ENCODE measurements at places on chromosomes 2 and 18.
A peak's percentile ranks its signal among the peaks of the same experiment; 100 is the strongest.

GRCh38 chr2:162890690-162891311, 52.2 kb upstream of the KCNH7 start:
- peak; percentile 65 for DNase-seq

DNA sequence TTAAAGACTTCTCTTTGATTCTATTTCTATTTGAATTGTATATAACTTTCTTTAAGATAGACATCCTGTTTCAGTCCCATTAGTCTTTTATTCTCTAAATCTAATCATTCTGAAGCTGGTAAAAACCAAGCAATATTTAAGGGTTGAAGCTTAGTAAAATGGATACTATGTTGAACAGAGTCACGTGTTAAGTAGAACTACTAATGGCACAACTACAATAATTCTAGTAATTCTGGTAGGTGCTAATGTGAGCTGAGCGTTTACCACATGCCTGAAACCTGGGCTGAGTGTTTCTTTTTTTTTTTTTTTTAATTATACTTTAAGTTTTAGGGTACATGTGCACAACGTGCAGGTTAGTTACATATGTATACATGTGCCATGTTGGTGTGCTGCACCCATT, 8.9 kb upstream of the AFF3 start:
- DNase-seq = no peak

DNA sequence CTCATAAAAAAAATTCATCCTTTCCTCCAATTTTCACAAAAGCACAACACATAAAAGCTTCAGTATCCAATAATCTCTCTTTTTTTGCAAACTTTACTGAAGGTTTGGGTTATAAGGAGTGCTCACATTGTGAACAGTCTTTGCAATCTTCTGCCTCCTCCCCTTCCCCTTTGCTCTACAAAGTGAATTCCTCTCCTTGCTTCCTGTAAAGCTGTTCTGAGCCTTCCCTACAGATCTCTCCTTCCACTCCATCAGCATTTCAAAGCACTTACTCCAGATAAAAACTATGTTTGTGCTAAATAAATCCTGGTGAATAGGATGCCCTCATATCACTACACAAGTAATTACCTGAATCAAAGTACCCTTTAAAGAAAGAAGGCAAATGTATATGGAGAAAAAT, 4.6 kb upstream of the PDK1 start:
- DNase-seq = no peak

GRCh38 chr2:131112529-131112928, 7.4 kb downstream of the PLEKHB2 start:
- DNase-seq = peak; percentile 20

GRCh38 chr2:105775809-105776559, 31.3 kb downstream of the NCK2 start:
- no peak for DNase-seq

DNA sequence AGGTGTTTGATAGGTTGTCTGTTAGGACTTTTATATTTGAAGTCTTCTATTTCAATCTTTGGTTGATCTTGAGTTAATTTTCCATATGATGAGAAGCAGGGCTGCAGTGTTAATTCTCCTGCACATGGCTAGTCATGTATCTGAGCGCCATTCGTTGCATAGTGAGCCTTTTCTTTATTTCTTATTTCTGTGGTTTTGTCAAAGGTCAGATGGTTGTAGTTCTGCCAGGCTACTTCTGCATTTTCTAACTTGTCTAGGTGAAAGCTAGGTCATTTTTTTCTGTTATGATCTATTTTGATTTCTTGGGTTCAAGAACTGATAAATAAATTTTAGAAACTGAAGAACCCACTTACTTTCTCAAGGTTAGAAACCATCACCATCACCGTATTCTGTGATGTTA, 56.7 kb downstream of the CCDC74A start:
- DNase-seq = no peak

- DNase-seq = no peak
Measured at GRCh38 chr18:25234322-25234639, 117.7 kb downstream of the ZNF521 start.

- DNase-seq = no peak
Measured at GRCh38 chr18:46167971-46168370, 63.8 kb downstream of the HAUS1 start.

DNA sequence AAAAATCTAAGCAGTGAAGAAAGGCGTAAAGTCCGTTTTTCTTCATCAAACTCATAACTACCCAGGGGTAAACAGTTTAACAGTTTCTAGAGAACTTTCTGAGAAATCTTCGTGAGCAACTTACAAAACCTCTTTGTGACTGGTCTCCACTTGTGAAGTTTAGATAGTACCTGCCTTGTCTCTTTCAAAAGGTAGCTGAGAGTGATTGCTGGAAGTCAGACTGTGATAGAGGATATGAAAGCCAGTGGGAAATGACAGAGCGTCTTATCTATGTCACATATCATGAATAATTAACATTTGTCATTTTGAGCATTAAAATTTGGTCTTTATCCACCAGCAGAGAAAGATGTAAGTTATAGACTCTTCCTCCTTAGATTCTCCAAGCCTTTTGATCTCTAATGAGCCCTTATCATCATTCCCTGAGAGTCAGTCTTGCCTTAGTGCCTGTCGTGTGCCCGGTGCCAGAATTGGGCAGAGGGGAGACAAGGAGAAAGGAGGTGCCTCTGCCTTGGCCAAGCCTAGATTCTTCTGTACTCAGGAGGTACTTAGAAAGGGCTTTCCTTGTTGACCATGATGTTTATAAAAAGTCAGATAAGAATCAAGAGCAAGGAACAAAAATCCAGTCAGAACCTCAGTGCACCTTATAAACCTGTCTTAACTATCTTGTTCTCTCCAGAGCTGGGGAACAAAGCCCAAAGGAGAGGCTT, 205.1 kb upstream of the EPAS1 start:
- DNase-seq = no peak

- DNase-seq = no peak
Measured at GRCh38 chr2:232484628-232485347, 2.8 kb downstream of the ECEL1 start.

Data from endothelial cell of umbilical vein (primary cell).